ENCODE measurements at places on chromosomes 1 and 21. TPM values are rescaled to one million over a fixed set of nuclear protein-coding genes. Genes with fewer than 3 reads are reported as not detected.
A peak's percentile ranks its signal among the peaks of the same experiment; 100 is the strongest.

- no peak for DNase-seq
Measured at GRCh38 chr1:31923901-31924535, 14.2 kb downstream of the PTP4A2 start.

DNA sequence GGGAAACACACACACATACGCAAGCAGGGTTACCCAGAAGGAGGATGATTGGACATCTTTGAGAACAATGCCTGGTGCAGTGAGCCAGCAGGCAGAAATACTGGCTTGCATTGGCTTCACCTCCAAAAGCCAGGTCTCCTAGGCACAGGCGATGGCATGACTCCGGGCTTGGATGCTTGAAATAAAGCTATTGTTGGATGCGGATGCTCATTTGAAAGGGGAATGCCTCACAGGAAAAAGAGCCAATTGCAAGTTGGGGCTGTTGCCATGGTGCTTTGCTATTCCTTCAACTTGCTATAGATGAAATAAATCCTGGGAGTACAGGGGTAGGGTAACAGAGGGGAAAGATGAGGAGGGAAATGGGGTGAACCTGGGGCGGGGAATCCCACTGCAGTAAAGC, 180.7 kb upstream of the SGIP1 start:
- no peak for DNase-seq

DNA sequence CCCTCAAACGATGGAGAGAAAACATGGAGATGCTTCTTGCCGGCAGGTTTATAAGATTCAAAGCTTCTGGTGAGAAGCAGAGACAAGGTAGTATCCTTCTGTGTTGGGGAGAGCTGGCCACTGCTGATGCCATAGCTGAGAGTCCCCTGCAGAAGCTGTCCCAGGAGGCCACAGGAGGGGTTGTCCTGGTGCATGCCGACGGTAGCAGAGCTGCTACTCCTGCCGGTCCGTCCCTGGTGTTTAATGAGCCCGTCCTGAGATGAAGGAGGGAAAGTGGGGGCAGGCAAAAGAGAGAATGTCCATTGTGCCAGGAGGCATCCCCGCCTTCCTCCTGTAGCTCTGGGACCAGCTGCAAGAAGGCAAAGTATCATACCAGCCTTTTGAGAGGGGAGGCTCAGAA, 10.4 kb upstream of the C2CD2 start:
- no peak for DNase-seq

- peak; percentile 40 for DNase-seq
Measured at GRCh38 chr1:102191723-102192122, 195.0 kb upstream of the OLFM3 start.

GRCh38 chr1:218823291-218823900, 350.3 kb upstream of the LYPLAL1 start:
- DNase-seq, result no peak

GRCh38 chr1:15797614-15798390, 9.6 kb downstream of the UQCRHL start:
- no peak for DNase-seq

DNA sequence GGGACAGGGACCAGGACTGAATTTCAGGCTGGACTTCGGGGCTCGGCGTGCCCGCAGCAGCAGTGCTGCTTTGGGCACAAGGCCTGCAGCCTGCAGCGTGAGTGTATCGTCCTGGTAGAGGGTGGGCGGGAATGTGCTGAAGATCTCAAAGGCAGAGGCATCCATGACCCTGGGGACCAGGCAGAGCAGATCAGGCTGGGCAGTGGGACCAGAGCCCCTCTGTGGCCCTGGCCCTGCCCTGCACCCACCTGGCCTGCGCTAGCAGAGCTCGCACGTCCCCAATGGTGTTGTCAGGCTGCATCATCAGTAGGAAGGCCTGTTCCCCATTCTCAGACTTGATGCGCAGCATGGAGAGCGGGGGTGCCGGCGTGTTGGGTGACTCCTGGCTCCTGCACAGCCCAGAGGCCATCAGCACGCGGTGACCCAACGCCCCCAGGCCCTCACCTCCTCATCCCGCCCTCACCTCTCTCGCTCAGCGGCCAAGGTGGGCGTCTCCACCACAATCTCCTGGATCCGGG, 2.6 kb downstream of the SH3BGRL3 start:
- DNase-seq, result no peak

DNA sequence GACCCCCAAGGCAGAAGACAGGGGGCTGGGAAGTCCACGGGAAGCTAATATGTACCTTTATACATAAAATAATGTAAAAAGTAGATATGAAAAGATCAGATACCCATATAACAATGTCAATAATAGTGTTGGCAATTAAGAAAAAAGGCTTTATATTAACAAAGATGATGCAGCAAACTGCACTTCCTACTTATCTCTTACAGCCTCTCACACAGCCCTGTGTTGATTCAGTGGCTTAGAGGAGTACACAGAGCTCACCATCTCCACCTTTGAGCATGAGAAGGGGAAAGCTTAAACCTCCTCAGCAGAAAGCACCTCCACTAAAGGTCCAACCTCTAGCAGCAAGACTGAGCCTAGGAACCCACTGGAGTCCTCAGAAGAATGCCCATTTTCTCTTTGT, 7.2 kb upstream of the VSIG8 start:
- no peak for DNase-seq

DNA sequence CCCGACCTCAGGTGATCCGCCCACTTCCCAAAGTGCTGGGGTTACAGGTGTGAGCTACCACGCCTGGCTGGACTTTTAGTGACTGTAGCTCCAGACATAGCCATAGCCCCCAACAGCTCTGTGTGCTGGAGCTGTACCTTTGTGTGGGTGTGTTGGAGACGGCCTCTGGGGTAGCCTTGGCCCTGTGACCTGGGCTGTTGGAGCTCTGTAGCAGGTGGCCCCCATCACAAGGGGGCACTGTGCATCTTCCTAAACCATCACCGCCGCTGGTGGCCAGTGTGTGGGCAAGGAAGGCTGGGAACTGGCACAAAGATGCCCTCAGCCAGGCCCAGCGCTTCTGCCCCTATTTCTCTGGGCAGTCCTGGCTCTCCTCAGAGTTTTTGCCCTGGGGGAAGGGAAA, 38.4 kb upstream of the FOXO6 start:
- no peak for DNase-seq

DNA sequence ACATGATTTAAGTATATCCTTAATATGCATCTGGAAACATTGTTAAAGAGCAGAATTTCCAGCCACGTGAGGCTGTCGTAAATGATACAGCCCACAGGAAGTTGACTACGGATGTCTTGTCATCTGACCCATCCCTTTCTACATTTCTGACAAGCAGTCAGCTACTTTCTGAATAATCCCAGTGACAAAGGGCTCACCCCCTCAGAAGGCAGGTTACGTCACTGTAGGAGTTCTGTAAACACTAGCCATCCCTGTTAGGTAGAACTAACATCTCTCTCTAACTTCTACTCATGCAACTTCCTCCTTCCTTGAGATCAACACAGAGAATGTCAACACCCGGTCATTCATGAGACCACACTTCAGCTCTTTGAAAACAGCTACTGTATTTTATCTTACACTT, 259.2 kb downstream of the GREM2 start:
- DNase-seq, result peak; percentile 28

GRCh38 chr21:42580076-42580792, 66.6 kb downstream of the SLC37A1 start:
- no peak for DNase-seq

GRCh38 chr1:43858324-43858723, 75.3 kb upstream of the ARTN start:
- peak; percentile 57 for DNase-seq

DNA sequence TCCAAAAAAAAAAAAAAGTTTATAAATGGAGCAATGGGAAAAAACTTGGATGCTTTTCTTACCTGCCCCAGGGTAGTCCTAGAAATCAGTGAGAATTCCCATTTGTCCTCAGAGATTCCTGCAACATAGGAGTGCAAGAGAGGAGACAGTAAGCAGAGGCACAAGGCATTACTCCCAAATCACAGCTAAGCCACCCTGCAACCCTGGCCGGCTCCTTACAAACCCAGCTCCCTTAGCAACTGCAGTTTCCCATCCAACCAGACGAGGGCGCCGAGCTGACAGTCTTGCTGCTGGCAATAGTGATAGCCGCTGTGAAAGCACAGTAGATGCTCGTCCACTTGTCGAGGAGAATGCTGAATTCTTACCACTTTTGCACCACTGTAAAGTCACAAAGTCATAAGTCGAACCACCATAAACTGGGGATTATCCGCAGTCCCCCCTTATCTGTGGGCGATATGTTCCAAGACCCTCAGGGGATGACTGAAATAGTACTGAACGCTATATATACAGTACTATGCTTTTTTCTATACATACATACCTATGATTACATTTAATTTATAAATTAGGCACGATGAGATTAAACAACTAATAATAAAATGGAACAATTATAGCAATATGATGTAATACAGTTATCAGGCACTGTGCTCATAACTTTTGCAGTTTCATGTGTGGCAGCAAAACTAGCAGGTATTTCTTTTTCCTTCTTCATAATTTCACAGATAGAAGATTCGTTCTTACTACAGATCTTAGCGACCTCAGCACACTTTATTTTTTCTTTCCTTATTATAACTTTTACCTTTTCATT, 6.0 kb upstream of the PITHD1 start:
- peak; percentile 84 for DNase-seq

GRCh38 chr21:46128106-46128932, 27.1 kb downstream of the FTCD start:
- peak; percentile 28 for DNase-seq

DNA sequence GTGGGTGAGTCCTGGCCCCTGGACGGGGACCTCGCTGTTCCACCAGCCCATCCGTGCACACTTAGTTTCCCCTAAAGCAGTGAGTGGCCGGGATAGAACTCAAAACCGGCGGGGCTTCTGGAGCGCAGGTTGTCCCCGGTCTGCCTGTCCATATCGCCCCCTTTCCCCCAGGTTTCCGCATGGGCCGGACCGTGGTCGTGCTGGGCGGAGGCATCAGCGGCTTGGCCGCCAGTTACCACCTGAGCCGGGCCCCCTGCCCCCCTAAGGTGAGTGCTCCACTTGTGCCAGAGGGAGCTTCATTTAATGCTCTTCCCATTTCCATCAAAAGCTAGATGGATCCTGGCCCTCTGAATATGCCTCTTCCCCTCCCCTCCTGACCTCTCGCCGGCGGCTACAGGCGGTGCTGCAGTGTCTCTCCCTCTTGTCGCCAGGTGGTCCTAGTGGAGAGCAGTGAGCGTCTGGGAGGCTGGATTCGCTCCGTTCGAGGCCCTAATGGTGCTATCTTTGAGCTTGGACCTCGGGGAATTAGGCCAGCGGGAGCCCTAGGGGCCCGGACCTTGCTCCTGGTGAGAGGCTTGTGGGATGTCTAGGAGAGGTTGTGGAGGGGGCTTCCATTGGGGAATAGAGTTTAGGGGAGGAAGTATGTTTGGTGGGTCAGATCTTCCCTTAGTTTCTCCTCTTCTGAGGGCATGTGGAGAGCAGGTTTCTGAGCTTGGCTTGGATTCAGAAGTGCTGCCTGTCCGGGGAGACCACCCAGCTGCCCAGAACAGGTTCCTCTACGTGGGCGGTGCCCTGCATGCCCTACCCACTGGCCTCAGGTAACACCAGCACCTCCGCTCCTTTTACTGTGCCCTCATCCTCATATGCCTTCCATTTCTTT, 683 bp downstream of the PPOX start:
- DNase-seq, result peak; percentile 34

DNA sequence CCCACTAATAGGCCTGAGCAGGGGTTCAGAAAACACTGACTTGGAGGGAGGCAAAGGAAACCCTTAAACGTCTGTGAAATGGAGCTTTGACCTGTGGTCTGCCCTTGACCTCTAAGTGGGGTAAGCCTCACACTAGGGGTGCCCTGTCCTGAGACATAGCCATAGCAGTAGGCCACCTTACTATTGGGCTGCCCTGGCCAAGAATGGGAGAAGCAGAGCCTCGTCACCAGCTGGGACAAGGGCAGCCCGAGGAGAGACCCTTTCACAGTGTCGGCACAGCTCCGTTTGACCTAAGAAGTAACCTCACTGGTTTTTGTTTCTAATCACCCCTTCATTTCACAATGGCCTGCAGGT, 26.4 kb upstream of the IFNAR2 start:
- DNase-seq, result no peak

- DNase-seq, result no peak
Measured at GRCh38 chr1:246572785-246573184, 6.5 kb downstream of the CNST start.

DNA sequence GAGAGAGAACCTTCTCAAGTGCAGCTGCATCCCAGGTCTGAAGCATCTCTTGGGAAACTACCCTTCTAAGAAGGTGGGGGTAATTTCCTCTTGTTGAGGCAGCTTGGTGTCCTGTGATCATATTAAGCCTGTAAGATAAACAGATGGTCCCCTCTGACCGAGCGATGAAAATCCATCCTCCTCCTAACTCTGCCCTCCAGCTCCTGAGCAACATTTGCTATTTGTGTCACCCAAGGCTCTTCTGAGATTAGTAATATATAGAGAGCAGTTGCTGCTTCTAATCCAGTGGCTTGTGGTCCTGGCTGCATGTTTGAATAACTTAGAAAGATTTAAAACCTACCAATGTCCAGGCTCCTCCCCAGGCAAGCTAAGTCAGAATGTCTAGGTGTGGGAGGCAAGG, 123.7 kb downstream of the DISC1 start:
- no peak for DNase-seq

GRCh38 chr1:157197906-157198435, 59.8 kb upstream of the ETV3 start:
- no peak for DNase-seq

DNA sequence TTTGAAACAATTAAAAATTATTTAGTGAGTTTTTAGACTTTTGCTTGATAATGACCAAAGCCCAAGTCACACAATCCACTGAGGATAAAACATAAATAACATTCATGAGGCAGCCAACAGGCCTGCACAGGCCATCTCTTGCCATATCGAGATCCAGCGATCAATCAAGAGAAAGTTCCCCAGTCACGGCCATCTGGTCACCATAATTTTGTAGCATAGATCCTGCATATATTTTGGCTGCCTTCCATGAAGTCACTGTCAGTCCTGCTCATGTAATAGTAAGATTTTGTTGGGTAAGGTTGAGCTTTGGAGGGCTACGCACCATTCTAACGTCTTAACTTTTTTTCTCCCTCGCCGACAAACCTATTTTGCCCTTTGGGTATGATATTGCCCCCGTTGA, 17.5 kb downstream of the KPNA6 start:
- no peak for DNase-seq

- DNase-seq, result no peak
Measured at GRCh38 chr21:27569091-27569490, 602.2 kb upstream of the ADAMTS5 start.

- DNase-seq, result no peak
Measured at GRCh38 chr1:36905941-36906340, 128.4 kb downstream of the GRIK3 start.

- no peak for DNase-seq
Measured at GRCh38 chr1:119594376-119594775, 53.7 kb downstream of the ZNF697 start.

GRCh38 chr1:176904057-176904751, 260.3 kb downstream of the ASTN1 start:
- peak; percentile 24 for DNase-seq

The ALPL gene
- total RNA-seq, result 242 TPM

The SPRR2A gene
- not detected for total RNA-seq

The EPRS1 gene
- 99.0 TPM for total RNA-seq

The TSTD1 gene
- 67.9 TPM for total RNA-seq

The F5 gene
- total RNA-seq, result 0.74 TPM

The IVL gene
- total RNA-seq, result 0.31 TPM

The DNMT3L gene
- total RNA-seq, result not detected

The OR2T29 gene
- total RNA-seq, result not detected

The KCNC4 gene
- total RNA-seq, result 3.8 TPM

The MRPL20 gene
- 60.1 TPM for total RNA-seq

The GNAT2 gene
- total RNA-seq, result not detected

The TEX38 gene
- not detected for total RNA-seq

The OR14C36 gene
- total RNA-seq, result not detected

The PBX1 gene
- total RNA-seq, result 112 TPM

The FGR gene
- 26.6 TPM for total RNA-seq

The ANGEL2 gene
- 35.4 TPM for total RNA-seq

The IL12RB2 gene
- 2.1 TPM for total RNA-seq
